ENCODE measurements at places on chromosomes 4 and X. TPM values are rescaled to one million over a fixed set of nuclear protein-coding genes. Genes with fewer than 3 reads are reported as not detected.

DNA sequence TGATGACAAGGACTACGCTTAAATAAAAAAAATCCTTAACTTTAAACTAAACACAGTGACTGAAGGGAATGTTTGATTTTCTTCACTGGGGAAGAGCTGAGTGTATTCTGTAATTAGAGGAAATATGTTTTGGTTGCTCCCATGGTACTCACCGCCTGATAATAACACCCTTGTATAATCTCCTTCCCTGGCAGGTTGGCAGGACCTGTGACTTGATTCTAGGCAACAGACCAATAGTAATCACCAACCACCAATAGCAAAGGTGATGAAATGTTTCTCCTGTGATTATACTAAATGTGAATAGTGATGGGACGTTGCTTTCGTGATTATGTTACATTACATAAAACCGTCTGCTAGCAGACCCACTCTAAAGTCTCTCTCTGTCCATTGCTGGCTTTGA, 536.8 kb upstream of the CPEB2 start:
- DNase-seq: no peak

The SPATA4 gene
- total RNA-seq: not detected

DNA sequence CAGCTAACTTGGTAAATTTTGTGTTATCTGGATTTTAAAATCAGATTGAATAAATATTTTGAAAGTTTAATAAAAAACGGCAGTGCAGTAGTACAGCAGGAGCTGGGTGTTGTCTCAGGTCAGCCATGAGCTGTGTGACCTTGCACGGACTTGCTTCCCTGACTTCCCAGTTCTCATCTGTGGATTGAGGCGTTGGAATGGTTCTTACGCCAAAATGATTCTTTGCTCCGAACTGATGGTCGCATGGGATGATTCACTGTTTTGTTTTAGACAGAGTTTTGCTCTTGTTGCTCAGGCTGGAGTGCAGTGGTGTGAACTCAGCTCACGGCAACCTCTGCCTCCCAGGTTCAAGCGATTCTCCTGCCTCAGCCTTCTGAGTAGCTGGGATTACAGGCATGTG, 45.0 kb downstream of the RGS12 start:
- no peak for DNase-seq

The SSX4B gene
- total RNA-seq: not detected

DNA sequence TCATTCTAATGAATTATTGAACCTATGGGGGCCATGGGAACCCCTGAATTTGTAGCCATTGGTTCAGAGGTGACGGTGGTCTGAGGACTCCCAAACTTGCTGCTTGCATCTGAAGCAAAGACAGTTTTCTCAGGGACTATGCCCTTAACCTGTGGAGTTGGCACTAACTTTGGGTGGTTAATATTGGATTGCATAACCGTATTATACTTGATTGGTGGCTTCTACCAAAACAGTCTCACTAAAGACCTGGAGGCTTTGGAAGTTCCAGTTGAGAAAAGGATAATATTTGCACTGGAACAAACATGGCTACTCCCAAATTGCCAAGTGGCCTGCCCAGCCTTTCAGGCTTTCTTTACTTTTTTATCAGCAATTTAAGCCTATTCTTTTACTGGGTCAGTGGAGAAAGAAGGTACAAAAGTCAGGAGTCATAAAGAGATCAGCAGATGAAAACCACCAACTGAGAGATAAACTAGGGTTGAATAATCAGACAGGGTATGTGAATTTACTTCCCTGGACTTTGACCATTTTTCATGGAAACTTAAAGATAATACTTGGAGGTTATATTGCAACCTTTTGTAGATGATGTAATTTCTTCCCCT, 7.9 kb upstream of the KLHL8 start:
- no peak for DNase-seq

The PTCHD1 gene
- total RNA-seq: 4.8 TPM

The BMPR1B gene
- 5.3 TPM for total RNA-seq

The SATL1 gene
- total RNA-seq: not detected
